ENCODE measurements at places on chromosomes 1 and 21.

DNA sequence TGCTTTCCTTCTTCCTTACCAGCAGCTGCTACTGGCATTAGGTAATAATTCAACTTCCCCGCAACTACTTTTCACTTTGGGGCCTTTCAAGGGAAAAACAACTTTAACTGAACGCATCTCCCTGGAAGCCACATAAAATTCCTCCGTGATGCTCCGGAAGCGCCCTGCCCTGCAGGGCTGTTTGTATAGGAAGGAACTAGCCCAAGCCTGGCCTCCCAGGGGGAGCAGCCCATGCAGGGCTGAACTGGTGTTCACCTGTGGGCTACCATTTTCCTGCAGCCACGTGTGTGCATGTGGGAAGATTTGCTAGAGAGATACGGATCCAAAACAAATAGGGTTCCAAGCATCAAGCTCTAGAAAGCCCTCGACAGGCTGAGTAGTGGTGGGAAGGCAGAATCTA lies 14.4 kb downstream of the CLDN14 start:
- DNase-seq, result no peak

DNA sequence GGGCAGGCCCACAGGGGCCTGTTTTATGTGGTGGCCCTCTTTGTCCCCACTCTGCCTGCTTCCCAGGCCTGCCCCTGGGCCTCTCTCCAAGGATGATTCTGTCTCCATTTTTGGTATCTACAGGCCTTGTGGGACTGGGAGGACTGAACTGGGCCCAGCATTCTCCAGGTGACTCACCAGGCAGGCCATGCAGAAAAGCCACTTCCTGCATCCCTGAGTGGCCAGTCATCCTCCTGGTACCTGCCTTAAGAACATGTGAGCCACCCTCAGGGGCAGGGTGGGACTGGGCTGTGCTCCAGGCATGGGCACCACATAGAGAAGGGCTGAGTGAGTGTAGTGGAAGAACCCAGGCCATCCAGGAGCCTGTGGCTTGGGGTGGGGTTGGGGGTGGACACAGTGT lies 20.0 kb upstream of the BCAR3 start:
- DNase-seq, result peak; percentile 92

- DNase-seq, result peak; percentile 88
These were observed 7.2 kb downstream of the ATP1B1 start for GRCh38 chr1:169113613-169114119.

- DNase-seq, result no peak
These were observed 686.7 kb downstream of the MATN1 start for GRCh38 chr1:30036666-30037065.

DNA sequence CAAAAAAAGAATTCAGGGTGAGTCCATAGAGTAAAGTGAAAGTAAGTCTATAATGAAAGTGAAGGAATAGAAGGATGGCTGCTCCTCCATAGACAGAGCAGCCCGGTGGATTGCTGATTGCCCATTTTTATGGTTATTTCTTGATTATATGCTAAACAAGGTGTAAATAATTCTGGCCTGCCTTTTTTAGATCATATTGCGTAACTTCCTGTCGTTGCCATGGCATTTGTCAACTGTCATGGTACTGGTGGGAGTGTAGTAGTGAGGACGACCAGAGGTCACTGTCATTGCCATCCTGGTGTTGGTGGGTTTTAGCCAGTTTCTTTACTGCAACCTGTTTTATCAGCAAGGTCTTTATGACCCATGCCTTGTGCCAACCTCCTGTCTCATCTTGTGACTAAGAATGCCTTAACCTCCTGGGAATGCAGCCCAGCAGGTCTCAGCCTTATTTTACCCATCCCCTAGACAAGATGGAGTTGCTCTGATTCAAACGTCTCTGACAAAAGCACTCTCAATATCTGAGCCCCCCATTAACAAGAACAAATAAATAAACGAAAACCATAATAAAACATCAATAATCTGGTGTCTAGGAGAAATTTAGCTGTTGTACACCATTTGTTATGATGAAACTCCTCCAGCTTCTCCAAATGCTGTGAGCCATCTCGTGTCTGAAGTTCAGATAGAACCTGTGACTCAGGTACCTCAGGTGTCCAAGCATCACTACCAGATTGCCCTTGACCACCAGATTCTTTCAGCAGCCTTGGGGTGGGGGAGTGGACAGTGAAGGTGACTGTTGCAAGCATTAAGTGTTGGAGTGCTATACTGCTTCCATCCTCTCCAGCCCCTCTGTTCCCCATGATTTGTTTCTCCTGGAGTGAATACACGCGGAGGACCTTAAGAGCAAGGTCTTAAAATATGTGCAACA lies 36.0 kb downstream of the EBNA1BP2 start:
- no peak for DNase-seq

Measured in fibroblast of the aortic adventitia (primary cell).